Activated naive CD8-positive, alpha-beta T cell treated with anti-CD3 and anti-CD28 coated beads, Interleukin-2, amount 10 ng/mL, durations not matched to agents 7 days and 5 days (primary cell): ENCODE measurements at places on chromosomes 7 and 10. TPM values are rescaled to one million over a fixed set of nuclear protein-coding genes. Genes with fewer than 3 reads are reported as not detected.

Gene FAM237B
- not detected for total RNA-seq

DNA sequence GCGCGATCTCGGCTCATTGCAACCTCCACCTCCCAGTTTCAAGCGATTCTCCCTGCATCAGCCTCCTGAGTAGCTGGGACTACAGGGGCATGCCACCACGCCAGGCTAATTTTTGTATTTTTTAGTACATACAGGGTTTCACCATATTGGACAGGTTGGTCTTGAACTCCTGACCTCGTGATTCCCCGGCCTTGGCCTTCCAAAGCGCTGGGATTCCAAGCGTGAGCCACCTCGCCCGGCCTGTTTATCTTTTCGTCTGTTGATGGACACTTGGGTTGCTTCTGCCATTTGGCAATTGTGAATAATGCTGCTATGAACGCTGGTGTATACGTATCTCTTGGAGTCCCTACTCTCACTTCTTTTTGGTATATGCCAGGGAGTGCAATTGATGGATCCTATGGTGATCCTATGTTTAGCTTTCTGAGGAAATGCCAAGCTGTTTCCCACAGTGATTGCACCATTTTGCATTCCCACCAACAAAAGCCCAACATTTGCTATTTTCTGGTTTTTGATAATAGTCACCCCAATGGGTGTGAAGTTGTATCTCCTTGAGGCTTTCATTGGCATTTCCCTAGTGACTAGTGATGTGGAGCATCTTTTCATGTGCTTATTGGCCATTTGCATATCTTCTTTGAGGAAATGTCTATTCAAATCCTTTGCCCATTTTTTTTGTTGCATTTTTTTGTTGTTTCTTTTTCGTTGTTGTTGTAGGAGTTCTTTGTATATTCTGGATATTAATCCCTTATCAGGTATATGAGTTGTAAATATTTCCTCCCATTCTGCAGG lies 3.5 kb downstream of the ANTXRL start:
- no peaks in the 10 kb centered on the region for H3K36me3 ChIP-seq
- DNase-seq: no peak
- peaks cover 6% of the 10 kb centered on the region for H3K4me1 ChIP-seq

DNA sequence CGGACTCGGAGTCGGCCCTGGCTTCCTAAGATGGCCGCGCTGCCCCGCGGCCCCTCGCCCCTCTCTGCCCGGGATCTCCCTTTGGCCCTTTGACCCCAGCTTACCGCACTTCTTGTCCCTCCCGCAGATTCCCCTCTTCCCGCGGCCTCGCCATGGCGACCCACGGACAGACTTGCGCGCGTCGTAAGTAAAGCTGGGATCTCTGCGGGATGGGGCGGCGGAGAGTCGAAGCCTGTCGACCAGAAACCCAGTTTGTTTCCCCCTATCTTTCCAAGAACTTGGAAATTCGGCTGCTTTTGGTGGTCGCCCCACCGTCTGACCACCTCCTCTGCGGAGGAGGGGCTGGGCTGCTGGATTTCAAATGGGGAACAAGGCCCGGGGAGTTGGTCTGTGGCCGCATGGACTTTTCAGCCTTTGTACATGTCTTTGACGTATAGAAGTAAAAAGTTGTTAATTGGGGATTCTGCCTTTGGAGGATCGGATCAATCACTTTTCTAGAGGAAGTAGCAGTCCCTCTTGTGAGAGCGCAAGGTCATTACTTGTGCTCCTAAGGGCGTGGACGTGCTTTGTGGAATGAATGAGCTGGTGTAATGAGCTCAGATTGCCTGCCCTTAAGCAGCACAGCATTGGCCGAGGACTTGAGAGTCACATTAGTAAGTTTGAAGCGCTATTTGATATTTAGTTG lies 553 bp downstream of the VDAC2 start:
- H3K27me3 ChIP-seq: no peaks in the 10 kb centered on the region
- peak overlapping the region; percentile 100 for H3K27ac ChIP-seq
- peaks cover 35% of the 10 kb centered on the region for H3K4me1 ChIP-seq
- H3K36me3 ChIP-seq: peaks cover 22% of the 10 kb centered on the region

Gene PVRIG
- 86.2 TPM for total RNA-seq

Gene ZNF503
- total RNA-seq: 0.42 TPM

DNA sequence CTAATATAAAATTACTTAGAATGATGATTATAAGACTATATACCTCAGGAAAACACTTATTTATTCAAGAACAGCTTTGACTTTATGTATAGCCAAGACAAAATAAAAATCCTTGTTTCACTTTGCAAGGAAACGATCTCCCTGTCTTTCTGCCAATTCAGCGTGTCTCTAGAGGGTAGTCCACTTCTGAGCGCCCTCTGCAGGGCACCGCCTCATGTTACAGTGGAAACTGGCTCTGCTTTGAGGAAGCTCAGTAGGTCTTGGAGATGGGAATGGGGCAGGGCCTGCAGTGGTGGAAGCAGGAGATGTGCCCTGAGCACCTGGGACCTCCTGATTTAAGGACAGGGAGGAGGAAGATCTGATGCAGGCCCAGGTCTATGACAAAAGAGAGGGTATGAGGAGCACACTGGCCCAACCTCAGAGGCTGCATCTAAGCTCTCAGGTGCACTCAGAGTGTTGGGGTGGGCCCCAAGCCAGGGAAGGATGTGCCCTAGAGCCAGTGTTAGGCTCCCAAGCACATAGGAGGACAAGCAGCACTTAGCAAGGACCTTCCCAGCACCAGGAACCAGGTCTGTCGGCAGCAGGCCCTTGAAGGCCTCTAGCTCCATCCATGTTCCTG lies 481.0 kb downstream of the TNS3 start:
- H3K4me1 ChIP-seq: no peaks in the 10 kb centered on the region
- no peak overlapping the region for H3K4me3 ChIP-seq
- DNase-seq: no peak
- no peaks in the 10 kb centered on the region for H3K27me3 ChIP-seq
- H3K36me3 ChIP-seq: no peaks in the 10 kb centered on the region

Gene LFNG
- total RNA-seq: 121 TPM

Gene MBL2
- total RNA-seq: not detected

GRCh38 chr7:66301737-66302136 lies 96.6 kb downstream of the TPST1 start:
- no peak overlapping the region for H3K4me3 ChIP-seq
- no peak overlapping the region for H3K27ac ChIP-seq
- no peaks in the 10 kb centered on the region for H3K4me1 ChIP-seq
- H3K27me3 ChIP-seq: no peaks in the 10 kb centered on the region
- DNase-seq: no peak

GRCh38 chr7:22601003-22601402 lies 101.0 kb upstream of the STEAP1B start:
- no peaks in the 10 kb centered on the region for H3K4me1 ChIP-seq
- peaks cover 62% of the 10 kb centered on the region for H3K27me3 ChIP-seq
- no peak overlapping the region for H3K4me3 ChIP-seq
- DNase-seq: no peak
- H3K27ac ChIP-seq: no peak overlapping the region
- H3K36me3 ChIP-seq: no peaks in the 10 kb centered on the region

- no peak for DNase-seq
- H3K4me1 ChIP-seq: peaks cover 15% of the 10 kb centered on the region
- no peak overlapping the region for H3K27ac ChIP-seq
- H3K36me3 ChIP-seq: no peaks in the 10 kb centered on the region
Measured at GRCh38 chr10:310976-311639, 175.9 kb downstream of the ZMYND11 start.

DNA sequence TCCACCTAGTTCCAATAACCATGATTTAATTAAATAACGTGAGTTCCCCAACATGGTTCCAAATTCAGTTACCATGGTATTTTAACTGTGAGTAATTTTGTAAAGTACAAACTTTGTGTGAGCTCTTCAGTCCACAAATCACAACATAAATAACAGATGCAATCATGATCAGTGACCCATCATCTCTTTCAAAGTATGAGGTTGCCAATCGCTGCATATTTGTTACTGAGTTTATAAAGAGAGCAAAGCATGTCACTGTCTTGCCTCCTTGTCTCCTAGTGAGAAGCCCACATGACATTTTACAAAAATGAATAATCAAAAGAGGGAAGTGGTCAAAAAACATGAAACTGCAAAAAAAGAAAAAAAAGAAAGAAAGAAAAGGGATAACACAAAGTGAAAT lies 69.1 kb upstream of the PDSS1 start:
- peaks cover 26% of the 10 kb centered on the region for H3K27me3 ChIP-seq
- H3K27ac ChIP-seq: no peak overlapping the region
- DNase-seq: no peak
- H3K36me3 ChIP-seq: peaks cover 3% of the 10 kb centered on the region
- no peaks in the 10 kb centered on the region for H3K4me1 ChIP-seq

Gene ASIC3
- total RNA-seq: 6.0 TPM

GRCh38 chr7:69643265-69643664 lies 45.0 kb downstream of the AUTS2 start:
- H3K4me3 ChIP-seq: no peak overlapping the region
- H3K27ac ChIP-seq: no peak overlapping the region
- H3K27me3 ChIP-seq: peaks cover 8% of the 10 kb centered on the region
- H3K36me3 ChIP-seq: no peaks in the 10 kb centered on the region
- DNase-seq: no peak

- no peaks in the 10 kb centered on the region for H3K27me3 ChIP-seq
- H3K4me3 ChIP-seq: no peak overlapping the region
- no peak overlapping the region for H3K27ac ChIP-seq
- peaks cover 1% of the 10 kb centered on the region for H3K4me1 ChIP-seq
- no peak for DNase-seq
- no peaks in the 10 kb centered on the region for H3K36me3 ChIP-seq
Measured at GRCh38 chr10:103597003-103597402, 103.5 kb downstream of the NEURL1 start.

Gene NPSR1
- not detected for total RNA-seq

GRCh38 chr7:37495574-37496184 lies 47.0 kb upstream of the ELMO1 start:
- H3K4me1 ChIP-seq: peaks cover 4% of the 10 kb centered on the region
- H3K27ac ChIP-seq: no peak overlapping the region

GRCh38 chr10:6074489-6075301 lies 12.5 kb upstream of the IL2RA start:
- peaks cover 5% of the 10 kb centered on the region for H3K36me3 ChIP-seq
- H3K4me1 ChIP-seq: peaks cover 60% of the 10 kb centered on the region
- no peaks in the 10 kb centered on the region for H3K27me3 ChIP-seq
- DNase-seq: no peak

- no peak for DNase-seq
- no peak overlapping the region for H3K27ac ChIP-seq
- peaks cover 13% of the 10 kb centered on the region for H3K27me3 ChIP-seq
Measured at GRCh38 chr7:151179287-151179860, 7.7 kb downstream of the ASB10 start.

DNA sequence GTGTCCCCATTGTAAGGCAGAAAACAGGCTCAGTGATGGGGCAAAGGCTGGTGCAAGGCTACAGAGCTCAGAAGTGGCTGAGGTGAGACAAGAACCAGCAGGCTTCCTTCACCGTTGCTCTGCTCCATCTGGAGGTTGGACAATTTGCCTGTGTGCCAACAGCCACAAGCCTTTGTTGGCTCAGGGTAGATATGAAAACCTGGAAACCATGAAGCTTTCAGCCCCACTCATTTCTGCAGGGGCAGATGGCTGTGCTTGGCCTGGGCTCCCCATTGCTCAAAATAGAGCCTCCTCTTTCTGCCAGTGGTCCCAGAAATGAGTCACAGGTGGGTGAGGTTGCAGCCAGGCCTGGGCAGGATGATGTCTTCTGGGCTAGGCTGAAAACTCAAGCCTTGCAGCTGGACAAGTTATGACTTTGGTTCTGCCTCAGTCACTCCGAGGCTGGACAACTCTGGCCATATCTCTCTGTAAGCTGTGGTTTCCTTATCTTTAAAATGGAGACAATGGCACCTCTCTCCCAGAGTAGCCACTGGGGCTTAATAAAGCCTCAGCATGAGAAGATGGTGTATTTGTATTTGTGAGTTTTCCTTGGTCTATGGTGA lies 12.2 kb upstream of the ZNF273 start:
- H3K36me3 ChIP-seq: no peaks in the 10 kb centered on the region

DNA sequence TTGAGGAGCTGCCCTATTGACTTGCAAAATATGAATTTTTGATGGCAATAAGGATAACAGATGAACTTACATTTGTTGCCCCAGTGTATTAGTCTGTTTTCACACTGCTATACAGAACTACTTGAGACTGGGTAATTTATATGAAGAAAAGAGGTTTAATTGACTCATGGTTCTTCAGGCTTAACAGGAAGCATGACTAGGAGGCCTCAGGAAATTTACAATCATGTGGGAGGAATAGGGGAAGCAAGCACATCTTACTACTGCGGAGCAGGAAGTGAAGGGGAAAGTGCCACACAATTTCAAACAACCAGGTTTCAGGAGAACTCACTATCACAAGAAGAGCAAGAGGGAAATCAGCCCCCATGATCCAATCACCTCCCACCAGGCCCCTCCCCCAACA lies 57.9 kb downstream of the ZNF22 start:
- no peak overlapping the region for H3K27ac ChIP-seq
- H3K27me3 ChIP-seq: peaks cover 9% of the 10 kb centered on the region
- peaks cover 4% of the 10 kb centered on the region for H3K4me1 ChIP-seq
- no peaks in the 10 kb centered on the region for H3K36me3 ChIP-seq

DNA sequence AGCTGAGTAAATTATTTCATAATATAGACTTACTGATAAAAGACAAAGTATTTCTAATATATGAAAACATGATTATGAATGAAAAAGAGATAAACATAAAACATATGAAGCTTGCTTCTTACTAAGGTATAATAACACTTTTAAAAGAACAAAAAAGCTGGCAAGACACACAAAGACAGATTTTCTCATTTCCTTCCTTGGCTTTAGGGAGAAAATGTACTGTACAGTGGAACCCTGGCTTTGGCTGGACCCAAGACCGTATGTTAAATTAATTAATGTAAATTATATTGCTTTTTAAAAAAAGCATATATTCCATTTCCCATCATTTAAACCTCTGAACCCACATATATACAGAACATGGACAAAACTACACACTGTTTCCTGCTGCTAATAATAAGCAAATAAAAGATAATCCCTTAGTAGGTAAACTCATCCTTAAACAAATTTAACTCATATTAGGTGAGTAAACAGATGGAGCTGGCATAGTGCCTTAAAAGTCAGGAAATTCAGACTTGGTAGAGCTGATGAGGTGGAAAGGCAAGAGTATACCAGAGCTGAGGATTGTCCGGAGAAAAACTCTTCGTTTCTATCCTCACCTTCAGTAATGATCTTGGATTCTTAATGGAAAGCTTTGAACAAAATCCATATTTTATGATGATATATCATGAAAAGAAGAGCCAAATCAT lies 1016.4 kb upstream of the KCND2 start:
- H3K36me3 ChIP-seq: no peaks in the 10 kb centered on the region
- no peak overlapping the region for H3K4me3 ChIP-seq
- H3K4me1 ChIP-seq: no peaks in the 10 kb centered on the region
- no peak overlapping the region for H3K27ac ChIP-seq
- H3K27me3 ChIP-seq: no peaks in the 10 kb centered on the region

DNA sequence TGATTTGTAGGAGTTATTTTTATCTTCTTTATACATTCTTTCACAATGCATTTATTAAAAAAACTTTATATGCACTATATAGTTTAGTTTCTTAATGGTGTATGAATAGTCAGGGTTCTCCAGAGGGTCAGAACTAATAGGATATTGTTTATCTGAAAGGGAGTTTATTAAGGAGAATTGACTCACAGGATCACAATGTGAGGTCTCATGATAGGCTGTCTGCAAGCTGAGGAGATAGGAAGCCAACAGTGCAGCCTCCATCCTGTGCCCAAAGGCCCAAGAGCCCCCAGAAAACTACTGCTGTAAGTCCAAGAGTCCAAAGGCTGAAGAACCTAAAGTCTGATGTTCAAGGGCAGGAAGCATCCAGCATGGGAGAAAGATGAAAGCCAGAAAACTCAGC lies 192.8 kb upstream of the AHR start:
- no peaks in the 10 kb centered on the region for H3K4me1 ChIP-seq
- H3K27me3 ChIP-seq: no peaks in the 10 kb centered on the region
- H3K4me3 ChIP-seq: no peak overlapping the region
